ENCODE measurements at places on chromosomes 13 and 19. TPM values are rescaled to one million over a fixed set of nuclear protein-coding genes. Genes with fewer than 3 reads are reported as not detected.

- DNase-seq: no peak
Observed at GRCh38 chr19:44573627-44574026, 39.7 kb upstream of the IGSF23 start.

DNA sequence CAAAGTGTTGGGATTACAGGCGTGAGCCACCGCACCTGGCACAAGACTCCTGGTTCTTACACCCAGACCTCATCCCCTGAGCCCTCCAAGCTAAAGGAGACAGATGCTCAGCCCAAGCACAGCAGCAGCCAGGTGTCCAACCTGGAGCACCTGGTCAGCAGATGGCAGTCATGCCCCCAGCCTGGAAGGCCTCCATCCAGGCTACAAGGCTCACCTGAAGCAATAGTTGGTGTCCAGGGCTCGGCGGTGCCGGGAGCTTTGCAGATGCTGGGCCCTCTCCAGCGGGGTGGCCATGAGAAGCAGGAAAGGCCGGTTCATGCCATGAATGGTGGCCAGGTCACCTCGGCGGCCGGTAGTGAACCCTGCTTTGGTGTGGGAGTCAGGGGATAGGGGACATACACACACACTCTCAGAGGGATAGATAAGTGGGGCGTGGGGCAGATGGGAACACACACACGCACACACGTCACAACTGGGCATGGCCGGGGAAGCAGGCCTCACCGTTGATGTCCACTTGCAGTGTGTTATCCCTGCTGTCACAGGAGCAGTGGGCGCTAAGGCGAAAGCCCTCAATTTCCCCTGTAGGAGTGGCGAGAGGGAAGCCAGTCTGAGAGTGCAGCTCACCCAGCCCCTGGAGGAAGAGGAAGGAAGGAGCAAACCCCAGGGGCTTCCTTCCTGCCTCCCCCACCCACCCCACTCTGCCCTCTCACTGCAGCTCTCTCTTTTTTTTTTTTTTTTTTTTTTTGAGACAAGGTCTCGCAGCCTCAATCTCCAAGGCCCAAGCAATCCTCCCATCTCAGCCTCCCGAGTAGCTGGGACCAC is 11.8 kb downstream of the TGFB1 start:
- peak; percentile 31 for DNase-seq

Gene DCLK1
- 12.7 TPM for total RNA-seq

Gene NANOS3
- 1.8 TPM for total RNA-seq

Gene NR2F6
- total RNA-seq: 77.3 TPM

DNA sequence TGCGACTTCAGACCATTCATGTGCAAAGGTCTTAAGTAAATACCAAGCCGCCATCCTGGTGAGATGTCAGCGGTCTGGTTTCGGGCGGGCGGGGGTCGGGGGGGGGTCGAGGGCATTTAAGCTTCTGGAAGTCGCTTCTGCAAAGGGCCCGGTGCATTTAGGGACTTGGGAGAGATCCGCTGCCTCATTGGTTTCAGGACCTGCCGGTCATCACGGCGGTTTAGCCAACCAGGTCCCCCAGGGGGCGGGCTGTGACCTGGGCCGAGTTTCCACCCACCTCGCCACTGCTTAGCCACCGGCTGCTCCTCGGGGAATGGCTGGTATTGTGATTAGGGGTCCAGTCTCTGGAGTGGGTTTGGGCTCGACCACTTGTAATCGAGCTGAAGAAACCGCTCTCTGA is 7.8 kb downstream of the ANKLE1 start:
- peak; percentile 86 for DNase-seq

DNA sequence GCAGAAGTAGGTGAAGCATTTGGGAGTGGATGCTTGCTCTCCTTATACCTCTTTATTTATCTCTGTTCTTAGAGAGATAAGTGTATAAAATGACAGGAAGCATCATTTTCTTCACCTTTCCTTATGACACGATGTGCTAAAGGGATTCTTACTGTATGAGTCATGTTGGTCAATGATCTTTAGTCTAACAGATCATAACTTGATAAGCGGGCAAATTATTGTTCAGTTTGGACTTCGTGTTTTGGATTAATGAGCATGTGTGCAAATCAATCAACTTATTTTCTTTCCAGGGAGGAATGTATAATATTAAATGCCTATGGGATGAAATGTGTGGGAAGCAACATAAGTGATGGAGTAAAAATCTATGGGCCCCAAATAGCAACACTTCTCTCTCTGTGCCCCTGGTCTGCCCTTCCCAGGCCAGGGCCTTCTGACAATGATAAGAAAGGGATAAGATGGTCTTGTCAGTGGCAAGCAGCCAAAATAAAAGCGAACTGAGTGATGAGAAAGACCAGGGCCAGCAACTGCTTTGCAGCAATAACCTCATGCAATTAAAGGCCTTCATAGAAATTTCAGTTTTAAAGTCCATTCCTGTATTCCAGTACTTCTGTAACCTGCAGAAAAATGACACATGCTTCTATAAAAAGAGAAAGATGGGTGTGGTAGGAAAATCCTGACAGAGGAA is 61.4 kb downstream of the SLC10A2 start:
- DNase-seq: no peak

GRCh38 chr19:35404879-35405622 is 34.2 kb downstream of the GPR42 start:
- no peak for DNase-seq

Gene UBXN6
- 120 TPM for total RNA-seq

DNA sequence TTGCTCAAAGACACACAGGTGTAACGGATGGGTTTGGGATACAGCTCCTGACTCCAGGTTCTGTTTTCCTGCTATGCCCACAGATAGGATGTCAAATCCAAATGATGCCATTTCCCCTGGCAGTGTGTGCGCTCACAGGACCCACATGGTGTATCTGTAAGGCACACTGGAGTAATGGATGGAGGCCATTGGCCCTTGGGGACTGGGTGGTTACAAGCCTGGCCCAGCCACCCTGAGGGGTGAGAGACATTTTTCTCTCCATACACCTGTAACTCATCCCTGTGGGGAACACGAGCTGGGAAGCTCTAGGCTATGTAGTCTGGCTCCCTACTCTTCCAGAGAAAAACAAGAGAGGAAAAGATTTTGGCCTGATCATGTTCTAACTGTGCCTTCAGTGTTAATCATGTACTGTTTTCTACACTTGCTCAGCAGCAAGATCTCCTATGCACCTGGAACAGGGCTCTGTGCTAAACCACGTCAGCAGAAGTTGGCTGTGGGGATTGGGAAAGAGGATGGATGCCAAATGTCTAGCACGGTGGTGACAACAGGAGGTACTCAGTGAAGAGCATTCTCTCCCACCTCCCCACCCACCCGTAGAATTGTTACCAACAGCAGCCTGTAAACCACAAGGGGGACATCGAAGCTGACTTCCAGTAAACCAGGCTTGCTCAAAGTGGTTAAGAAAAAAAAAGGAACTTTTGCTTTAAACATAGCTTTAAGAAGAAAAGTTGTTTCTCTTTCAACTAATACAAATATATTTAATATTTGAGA is 237.0 kb downstream of the LACC1 start:
- DNase-seq: no peak

GRCh38 chr19:22502766-22503165 is 80.6 kb upstream of the ZNF98 start:
- no peak for DNase-seq

DNA sequence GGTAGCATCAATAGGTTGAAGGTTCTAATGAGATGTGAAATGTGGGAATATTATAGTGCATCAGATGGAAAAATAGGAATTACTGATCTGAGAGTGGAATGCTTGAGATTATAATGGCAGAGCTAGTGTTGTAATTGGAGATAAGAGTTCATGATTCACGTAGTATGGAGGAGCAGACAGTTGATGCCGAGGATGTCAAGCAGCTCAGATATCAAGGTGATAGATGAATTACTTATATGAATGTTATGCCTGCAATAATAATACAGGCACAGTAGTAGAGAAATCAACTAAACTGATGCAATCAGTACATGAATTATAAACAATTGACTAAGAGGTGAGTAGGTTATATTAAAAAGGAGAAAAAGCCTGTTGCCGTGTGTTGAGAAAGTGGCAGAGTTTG is 793.2 kb upstream of the GPC6 start:
- no peak for DNase-seq

Gene RTBDN
- total RNA-seq: not detected
